ENCODE measurements at places on chromosomes 1 and 21. TPM values are rescaled to one million over a fixed set of nuclear protein-coding genes. Genes with fewer than 3 reads are reported as not detected.

LINGO4 gene
- total RNA-seq: under 0.01 TPM

CTSK gene
- 199 TPM for total RNA-seq

CLCA4 gene
- total RNA-seq: not detected

SLC45A3 gene
- total RNA-seq: 2.0 TPM

SLC35F3 gene
- total RNA-seq: 0.12 TPM

LCE2A gene
- total RNA-seq: 2.2 TPM

TNN gene
- total RNA-seq: under 0.01 TPM

RNF2 gene
- 18.6 TPM for total RNA-seq

CRB1 gene
- 0.37 TPM for total RNA-seq

SLC45A1 gene
- 1.5 TPM for total RNA-seq

SELL gene
- 0.12 TPM for total RNA-seq

PRSS38 gene
- not detected for total RNA-seq

LTN1 gene
- total RNA-seq: 45.7 TPM

BCL2L15 gene
- total RNA-seq: 0.11 TPM

SERPINC1 gene
- total RNA-seq: 0.12 TPM

MNDA gene
- not detected for total RNA-seq

INKA2 gene
- 0.87 TPM for total RNA-seq

LCE2C gene
- not detected for total RNA-seq

CAMK2N1 gene
- total RNA-seq: 28.9 TPM
